ENCODE measurements at places on chromosomes 6 and 20.

- no peak for DNase-seq
These were observed 17.5 kb downstream of the MRPS18A start for GRCh38 chr6:43669922-43670622.

DNA sequence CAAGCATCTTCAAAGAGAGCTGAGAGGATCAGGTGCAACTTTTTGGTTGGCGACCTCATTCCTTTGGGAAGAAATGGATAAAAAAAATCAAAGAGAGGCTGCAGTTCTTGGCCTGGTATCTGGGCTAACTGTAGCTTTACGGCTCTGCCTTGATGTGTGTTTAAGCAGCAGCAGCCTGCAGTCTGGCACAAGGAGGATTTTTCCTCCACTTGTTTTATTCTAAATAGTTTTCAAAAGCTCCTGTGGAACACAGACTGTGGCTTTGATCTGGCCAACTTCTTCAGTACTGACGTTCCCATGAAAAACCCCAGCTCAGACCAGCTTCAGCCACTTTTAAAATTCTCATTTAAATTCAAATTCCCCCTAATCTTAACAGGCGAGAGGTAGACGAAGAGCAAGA, 137.3 kb downstream of the HDGFL1 start:
- DNase-seq: no peak

GRCh38 chr20:49276961-49277785, 684 bp downstream of the ZNFX1 start:
- DNase-seq: no peak

DNA sequence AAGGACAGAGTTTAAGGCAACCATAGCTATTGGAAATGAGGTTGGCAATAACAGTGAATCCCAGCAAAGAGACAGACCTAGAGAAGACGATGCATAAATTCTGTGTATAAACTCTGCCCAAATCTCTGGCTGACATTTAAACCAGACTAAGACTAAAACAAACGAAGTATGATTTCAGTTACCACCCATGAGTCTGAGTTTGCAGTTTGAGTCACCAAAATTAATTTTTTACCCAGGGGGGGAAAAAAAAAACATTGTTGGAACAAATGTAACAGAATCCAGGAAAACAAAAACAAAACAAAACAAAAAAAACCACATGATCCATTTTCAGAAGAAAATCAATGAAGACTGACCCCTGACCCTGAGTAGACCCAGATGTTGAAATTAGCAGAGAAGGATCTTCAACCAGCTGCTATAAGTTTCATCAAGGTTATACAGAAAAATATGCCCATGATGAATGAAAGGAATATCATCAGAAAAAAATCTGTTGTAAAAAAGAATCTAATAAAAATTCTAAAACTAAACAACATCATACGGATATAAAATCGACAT, 190.8 kb downstream of the GMDS start:
- no peak for DNase-seq

DNA sequence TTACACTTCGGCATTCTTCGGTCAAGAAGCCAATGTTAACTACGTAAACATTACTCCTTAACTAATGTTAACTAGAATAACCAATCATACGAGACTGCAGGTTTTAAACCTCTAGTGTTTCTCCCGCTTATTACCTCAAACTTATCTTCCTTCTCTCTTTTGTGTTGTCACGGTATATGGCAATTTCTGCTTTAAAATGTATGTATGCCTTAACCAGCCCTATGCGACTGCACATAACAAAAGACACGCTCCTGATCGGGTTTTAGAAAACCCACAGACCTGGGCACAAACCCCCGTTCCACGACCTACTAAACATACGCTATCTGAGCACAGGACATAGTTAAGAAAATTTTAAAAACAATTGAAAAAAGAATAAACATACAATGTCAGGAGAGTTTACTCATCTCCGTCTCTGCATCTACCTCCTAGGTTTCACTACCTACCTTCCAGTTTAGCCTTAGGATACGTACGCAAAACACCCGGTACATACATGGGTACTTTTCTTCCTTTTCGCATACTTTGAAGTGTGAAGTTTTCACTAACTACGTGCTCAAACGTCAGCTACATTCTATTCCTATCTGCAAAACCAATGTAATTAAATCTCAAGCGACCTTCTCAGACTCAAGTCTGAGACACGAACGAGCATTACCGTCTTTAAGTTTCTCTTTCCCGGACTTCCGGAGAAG, 1.1 kb downstream of the CD164 start:
- DNase-seq: no peak

DNA sequence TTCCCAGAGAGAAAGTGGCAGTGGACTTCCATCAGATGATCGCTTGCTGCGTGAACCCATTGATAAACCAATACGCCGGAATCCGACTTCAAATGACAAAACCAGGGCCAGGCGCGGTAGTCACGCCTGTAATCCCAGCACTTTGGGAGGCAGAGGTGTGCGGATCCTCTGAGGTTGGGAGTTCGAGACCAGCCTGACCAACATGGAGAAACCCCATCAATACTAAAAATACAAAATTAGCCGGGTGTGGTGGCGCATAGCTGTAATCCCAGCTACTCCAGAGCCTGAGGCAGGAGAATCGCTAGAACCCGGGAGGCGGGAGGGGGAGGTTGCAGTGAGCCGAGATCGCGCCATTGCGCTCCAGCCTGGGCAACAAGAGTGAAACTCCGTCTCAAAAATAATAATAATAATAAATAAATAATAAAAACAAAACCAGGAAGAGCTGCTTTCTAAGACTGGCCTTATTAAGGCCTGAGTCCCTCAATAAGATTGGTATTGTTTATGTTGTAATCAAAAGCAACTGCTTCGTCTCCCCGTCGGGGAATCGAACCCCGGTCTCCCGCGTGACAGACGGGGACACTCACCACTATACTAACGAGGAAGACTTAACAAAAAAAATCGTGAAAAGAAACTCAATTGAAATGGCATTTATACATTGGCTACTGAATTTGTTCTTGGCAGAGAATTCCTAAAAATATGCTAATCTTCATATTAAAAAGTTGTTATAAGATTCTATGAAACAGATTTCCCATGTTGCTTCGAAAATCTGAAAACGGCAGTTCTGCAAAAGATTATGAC, 110.2 kb upstream of the ZNF184 start:
- DNase-seq: no peak

DNA sequence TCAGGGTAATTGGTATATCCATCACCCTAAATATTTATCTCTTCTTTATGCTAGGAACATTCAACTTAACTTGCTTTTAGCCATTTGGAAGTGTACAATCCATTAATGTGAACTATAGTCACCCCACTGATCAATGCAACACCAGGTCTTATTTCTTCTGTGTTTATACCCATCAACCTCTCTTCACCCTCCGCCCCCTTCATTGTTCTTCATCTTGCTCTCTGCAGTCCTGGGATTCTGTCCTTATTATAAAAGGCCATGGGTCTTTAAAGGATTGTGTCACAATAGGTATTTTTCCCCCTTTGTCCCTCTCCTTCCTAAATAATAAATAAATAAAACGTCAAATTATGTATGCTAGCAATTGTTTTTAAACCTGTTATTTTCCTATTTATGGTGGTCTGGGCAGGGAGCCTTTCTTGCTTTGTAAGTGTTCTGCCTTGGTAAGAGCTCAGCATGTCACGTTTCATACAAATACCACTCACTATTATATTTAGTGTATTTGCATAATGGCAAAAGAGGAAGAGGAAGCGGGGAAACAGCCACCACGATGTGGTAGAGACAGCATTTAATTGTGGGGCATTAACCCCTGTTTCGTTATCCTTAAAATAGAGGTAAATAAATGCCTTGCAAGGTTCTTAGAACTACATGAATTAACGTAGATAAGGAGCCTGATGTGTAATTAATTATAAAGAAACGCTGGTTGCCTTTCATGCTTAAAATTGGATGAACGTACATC, 1.9 kb downstream of the ABRACL start:
- no peak for DNase-seq

- DNase-seq: no peak
These were observed at the start of gene NRSN1 for GRCh38 chr6:24125980-24126379. TSS of gene NRSN1 (plus strand) at chr6:24126215. CDS start at chr6:24134328, 8,113 bp downstream.

GRCh38 chr6:78243519-78243918, 590.7 kb downstream of the MEI4 start:
- DNase-seq: no peak

- no peak for DNase-seq
These were observed 107.6 kb upstream of the CEP85L start for GRCh38 chr6:118758946-118759345.
